ENCODE measurements at places on chromosomes 4 and X.

- DNase-seq, result no peak
Measured at GRCh38 chr4:5451243-5451642, 257.1 kb downstream of the EVC2 start.

- no peak for DNase-seq
Measured at GRCh38 chr4:184684491-184685189, 35.1 kb downstream of the PRIMPOL start.

- no peak for DNase-seq
Measured at GRCh38 chr4:14359991-14360390, 642.3 kb upstream of the CPEB2 start.

- no peak for DNase-seq
Measured at GRCh38 chrX:41711021-41711667, 12.8 kb upstream of the GPR82 start.

- DNase-seq, result no peak
Measured at GRCh38 chr4:186759990-186760389, 36.3 kb upstream of the FAT1 start.

GRCh38 chrX:30876367-30876766, 12.7 kb downstream of the TAB3 start:
- no peak for DNase-seq
